ENCODE measurements at places on chromosomes 4 and X.

- DNase-seq, result no peak
Measured at GRCh38 chr4:155738548-155738947, 20.3 kb upstream of the GUCY1B1 start.

DNA sequence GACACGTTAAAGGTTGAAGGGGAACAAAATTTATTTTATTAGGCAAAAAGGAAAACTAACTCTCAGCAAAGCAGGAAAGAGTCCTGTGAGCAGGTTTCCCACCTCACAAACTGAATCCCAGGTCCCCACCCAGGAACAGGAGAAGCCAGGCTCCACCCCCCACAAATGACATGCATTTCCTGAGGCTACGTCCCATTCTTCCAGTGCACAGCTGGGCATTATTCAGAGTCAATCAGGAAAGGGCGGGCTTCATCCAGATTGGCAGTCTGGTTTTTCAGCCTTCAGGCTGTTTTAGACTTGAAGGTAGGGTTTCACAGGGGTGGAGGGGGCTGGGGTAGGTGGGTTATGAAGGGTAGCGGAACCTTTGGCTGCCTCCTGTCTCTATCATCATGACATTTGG lies 11.9 kb upstream of the ASIC5 start:
- DNase-seq, result no peak

DNA sequence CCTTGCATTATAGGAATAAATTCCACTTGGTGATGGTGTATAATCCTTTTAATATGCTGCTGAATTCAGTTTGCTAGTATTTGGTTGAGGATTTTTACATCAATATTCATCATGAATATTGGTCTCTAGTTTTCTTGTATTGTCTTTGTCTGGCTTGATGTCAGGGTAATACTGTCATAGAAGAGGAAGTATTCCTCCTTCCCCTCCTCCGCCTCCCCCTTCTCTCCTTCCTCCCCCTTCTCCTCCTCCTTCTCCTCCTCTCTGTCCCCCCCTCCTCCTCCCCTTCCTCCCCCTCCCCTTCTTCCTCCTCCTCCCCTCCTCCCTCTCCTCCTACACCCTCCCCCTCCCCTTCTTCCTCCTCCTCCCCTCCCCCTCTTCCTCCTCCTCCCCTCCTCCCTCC lies 65.8 kb downstream of the RGS12 start:
- no peak for DNase-seq

GRCh38 chr4:30727409-30727808 lies 7.2 kb downstream of the PCDH7 start:
- no peak for DNase-seq

- DNase-seq, result no peak
Measured at GRCh38 chrX:42803320-42803719, 25.4 kb upstream of the PPP1R2C start.

DNA sequence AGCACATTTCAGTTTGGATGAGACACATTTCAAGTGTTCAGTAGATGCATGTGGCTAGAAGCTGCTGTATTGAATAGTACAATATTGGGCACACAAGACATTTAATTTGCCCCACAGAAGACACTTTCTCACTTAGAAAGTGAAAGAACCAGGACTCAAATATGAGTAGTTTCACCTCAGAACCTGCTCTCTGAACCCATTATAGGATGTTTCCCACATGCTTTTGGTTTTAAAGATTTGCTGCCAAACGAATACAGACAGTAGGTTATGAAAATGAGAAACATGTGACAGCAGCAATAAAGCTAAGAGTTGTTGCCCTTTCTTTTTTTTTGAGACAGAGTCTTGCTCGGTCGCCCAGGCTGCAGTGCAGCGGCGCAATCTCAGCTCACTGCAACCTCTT lies 32.3 kb downstream of the C4orf54 start:
- no peak for DNase-seq

DNA sequence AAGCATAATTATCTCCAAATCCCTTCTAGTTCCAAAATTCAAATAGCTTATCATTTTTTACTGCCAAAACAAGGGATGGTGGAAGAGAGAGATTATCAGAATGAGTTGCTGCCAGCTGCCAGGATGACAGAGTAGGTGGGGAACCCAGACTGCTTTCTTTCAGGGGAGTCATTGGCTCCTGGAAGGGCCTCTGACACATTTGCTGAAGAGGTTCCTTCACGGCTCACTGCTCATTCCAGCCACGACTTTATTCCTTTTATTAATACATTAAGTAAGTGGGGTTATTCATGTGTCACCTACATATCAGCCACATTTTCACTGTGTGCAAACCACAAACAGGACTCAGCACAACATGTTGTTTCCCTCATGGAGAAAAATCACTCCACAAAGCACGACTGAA lies 12.7 kb upstream of the SMIM43 start:
- DNase-seq, result no peak

DNA sequence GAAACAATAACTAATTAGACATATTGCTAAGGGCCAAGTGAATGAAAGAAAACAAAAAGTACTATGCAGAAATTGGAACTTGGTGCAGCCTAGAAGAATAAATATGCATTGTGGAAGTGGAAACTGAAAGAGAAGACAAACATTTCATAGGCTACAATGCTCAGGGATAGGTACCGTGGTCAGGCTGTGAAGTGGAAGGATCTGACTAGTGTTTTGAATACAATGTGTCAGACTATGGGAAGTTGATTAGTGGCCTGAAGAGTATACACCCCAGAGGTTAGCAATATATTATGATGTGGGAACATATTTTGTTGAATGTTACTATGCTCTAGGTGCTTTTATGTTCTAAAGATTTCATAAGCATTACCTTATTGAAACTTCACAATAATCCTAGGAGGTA lies 36.8 kb downstream of the GPRIN3 start:
- no peak for DNase-seq

DNA sequence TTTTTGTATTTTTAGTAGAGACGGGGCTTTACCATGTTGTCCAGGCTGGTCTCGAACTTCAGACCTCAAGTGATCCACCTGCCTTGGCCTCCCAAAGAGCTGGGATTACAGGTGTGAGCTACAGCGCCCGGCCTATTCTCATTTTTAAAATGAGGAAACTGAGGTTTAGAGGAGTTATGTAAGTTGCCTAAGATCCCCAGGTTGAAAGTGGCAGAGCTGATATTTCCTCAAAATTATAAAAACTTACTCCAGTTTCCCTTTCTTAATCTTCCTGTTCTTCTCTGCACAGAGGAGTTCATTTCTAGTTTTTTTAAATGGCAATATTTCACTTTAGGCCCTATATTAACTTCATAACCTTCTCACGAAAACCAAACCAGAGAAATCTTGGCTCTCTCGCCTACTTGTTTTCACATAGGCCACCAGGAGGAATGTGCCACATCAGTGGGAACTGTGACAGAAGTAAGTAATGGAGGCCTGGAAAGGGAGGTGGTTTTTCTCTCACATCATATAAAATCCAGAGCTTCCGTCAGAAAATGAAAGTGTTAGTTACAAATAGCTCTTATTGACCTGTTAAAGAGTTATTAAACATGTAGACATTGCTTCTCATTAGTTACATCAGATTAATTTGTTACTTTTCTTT lies 16.1 kb upstream of the RS1 start:
- no peak for DNase-seq

- no peak for DNase-seq
Measured at GRCh38 chr4:183765251-183765911, 106.3 kb downstream of the TRAPPC11 start.

DNA sequence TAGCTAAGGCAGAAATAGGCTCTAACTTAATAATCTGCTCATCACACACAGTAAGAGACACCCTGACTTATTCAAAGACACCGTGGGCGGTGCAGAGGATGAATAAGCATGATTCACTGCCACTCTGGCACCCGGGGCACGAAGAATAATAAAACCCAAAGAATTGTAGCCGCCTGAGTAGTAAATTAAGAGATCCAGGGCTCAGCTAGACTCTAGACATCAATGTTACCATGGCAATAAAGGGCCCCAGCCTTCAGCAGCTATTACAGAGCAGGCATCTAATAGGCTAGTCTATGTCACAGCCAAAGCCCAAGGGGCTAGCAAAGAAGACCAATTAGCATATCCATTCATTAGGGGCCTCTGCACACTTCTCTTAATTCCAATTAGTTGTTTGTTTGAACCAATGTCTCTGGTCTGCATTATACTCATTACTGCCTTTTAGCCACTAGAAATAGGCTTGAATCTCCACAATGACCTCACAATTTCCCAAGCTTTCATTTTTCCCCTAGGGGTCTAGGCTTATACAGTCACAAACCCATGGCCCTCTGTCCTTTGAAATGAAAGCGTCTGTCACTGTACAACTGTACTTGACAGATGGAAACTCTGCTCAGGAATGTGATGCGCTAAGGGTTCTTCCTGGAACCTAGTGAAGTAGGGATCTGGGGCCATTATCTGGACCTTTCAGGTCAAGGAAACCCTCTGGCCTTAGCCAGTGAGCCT lies 3.0 kb upstream of the ATP1B4 start:
- DNase-seq, result no peak

GRCh38 chrX:133335027-133335426 lies 80.3 kb downstream of the GPC4 start:
- no peak for DNase-seq

DNA sequence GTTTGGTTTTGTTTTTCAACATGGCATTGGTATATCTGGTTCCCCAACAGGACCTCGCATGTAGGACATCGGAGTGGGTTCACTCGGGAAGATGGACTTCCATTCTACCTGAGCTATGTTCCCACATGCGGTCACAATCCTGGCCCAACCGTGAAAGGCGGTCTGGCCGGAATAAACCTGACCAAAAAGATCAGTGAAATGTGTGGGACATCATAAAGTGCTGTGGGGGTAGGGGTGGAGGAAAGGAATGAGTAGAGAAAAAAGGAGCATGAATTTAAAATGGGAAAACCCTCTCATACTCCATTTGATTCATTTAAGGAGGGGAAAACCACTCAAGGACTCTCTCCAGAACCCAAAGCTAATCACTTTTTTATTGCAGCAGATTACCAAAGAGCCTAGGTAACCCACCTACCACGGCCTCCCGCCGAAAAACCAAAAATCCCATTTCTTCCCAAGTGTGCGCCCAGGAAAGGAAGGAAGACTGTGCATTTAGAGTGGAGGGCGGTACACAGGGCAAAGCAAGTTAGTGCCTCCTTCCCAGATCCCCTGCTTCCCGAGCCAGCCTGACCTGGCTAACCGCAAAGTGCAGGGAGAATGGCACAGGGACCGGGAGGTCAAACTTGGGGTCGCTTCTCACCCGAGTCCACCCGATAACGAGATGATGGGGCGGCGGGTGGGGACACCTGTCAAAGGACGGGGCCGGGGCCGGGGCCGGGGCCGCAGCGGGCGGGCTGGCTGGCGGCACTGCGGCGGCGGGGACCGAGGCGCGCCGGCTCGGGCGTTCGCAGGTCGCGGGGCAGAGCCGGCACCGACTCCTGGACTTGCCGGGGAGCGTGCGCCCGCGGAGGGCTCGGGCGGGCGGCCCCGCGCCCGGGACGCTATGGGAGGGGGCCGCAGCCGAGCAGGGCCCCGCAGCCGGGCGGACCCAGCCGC lies 669 bp downstream of the TMEM150C start:
- DNase-seq, result no peak

DNA sequence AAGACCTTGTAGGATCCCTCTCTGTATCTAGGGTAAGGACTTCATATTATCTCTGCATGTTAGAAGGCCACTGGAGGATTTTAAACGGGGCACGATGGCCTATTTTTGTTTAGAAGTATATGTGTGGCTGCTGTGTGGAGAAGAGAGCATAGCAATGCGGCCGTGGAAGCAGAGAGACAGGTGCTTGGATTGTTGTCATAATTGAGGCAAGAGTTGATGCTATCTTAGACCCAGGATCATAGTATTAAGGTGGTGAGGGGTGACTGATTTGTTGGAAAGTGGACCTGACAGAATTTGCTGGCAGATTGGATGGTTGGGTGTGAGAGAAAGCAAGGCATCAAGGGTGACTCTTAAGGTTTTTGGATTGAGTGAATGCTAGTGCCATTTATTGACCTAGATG lies 63.4 kb downstream of the CCKAR start:
- no peak for DNase-seq

DNA sequence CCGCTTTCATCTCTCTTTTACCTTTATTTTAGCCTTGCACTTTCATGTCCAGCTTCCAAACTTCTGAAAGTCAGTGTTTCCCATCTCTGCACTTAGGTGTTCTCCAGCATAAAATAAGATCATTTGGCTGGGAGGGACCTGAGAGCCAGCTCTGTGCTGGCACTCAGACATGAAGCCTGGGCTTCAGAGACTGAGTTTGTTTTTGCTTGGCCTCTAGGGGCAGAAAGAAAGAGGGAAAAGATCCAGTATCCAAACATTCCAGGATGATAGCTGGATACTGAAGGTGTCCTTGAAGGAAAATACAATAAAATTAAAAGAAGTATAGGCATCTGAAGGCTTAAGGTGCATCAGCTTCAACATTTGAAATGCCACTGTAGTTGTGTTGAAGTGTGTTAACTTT lies 202.4 kb upstream of the ZIC3 start:
- DNase-seq, result no peak

DNA sequence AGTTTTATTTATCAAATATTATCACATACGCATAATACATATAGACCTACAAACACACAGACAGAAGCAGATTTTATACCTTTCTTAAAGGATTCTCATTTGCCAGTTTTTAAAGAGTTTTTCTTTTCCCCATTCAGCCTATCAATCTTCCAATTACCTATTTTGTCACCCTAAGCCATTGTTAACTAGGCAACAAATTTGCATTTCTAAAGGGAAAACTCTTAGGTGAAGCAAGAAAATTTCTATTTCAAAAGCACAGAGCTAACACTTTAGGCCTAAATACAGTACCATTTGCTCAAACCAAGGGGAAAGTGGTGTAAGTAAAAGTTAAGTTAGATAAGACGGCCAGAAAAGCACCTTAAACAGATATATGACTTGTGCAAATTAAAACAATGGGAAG lies 156.6 kb downstream of the NDST3 start:
- no peak for DNase-seq

GRCh38 chr4:53421791-53422190 lies 44.4 kb downstream of the FIP1L1 start:
- no peak for DNase-seq

GRCh38 chr4:57099363-57099762 lies 10.8 kb downstream of the IGFBP7 start:
- DNase-seq, result no peak

GRCh38 chr4:147220833-147221232 lies 260.1 kb upstream of the EDNRA start:
- no peak for DNase-seq

DNA sequence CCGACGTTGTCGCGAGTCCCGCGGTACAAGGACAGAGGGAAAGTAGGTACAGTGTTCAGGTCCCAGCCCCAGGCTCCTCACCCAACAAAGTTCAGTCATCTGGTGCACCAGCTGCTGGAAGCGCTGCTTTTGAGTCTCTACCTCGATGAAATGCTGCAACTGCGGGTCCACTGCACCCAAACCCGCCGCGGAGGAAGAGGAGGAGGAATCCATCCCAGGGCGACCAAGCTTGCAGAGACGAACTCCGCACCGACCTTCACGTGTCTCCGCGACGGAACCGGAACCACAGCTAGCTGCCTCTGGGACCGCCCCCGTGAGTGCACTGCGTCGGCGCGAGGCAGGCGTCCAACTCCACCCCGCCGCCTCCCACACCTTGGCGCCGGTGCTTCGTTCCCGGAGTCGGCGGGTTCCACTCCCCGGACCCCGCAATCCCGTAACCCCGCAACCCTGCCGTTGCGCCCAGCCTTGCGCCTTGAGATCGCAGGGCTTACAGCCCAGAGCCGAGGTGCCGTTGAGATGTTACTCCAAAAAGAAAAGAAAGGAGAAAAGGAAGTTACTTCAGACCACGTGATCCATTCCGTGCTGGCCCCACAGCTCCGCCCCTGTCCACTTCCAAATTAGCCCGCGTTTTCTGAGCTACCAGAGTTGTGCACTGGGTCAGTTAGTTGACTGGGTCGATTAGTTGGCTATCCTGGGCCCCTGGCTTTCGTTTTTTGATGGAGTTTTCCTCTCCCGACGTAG lies at the start of gene TIMM8A:
Gene TIMM8A, minus strand, starts transcription at position 291 of the 741 bp plus-strand sequence. Its CDS starts 78 bp downstream, at position 213.
- DNase-seq, result no peak

Measured in glomerular endothelial cell (primary cell).